ENCODE measurements at places on chromosomes 5 and 9.
A peak's percentile ranks its signal among the peaks of the same experiment; 100 is the strongest.

- DNase-seq: no peak
Observed at GRCh38 chr9:128310461-128310860, 11.8 kb downstream of the TRUB2 start.

DNA sequence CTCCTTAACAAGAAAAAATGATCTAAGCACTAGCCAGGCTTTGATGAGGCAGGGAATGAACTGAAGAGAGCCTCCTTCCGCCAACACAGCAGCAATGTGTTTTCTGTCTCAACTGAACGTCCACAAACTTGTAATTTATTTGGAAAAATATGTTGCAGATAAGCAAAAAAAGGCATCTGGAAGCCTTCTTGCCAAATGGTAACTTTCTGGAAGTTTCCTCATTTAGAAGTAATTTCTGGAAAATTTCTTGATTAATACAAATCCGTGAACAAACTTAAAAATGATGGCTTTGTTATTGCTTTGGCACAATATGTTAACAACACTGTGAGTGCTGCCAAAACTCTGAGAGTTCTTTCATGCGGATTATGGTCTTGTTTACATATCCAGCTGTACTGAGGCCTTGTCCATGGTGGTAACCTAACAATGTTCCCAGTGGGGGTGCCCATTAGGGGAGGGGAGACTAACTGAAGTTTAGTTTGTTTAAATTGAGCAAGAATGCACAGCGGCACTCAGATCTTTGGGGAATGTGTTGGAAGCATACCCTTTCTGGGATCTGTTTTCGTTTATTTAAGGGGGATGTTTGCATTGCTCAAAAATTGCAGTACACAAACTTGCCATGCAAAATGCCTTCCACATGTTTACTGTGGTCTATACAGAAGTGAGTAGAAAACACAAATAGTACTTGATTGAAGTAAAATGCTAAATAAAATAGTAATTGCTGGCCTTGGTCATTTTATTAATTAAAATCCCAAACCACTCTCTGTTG is 334.7 kb downstream of the NR2F1-AS1 start:
- peak; percentile 57 for DNase-seq

DNA sequence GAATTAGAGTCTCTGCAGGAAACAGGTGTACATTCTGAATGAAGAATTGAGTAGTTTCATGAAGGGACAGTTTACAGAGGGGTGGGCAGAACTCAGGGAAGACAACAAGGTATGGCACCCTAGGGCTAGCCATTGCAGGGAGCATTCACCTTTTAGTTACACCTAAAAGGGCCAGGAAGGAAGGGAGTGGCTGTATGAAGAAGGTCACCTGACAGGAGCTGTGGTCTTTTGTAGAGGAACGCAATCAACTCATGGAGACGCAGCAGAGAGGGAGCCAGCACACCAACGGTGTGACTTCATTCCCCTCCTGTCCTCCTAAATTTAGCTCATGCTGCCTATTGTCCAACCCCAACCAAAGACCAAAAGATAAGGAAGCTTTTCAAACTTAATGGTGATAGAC is 12.7 kb upstream of the ZCCHC7 start:
- DNase-seq: no peak

GRCh38 chr5:60497706-60498500 is 202.1 kb downstream of the DEPDC1B start:
- DNase-seq: peak; percentile 64
